GM12891 (cell line): ENCODE measurements at places on chromosomes 16 and 17.
A peak's percentile ranks its signal among the peaks of the same experiment; 100 is the strongest.

DNA sequence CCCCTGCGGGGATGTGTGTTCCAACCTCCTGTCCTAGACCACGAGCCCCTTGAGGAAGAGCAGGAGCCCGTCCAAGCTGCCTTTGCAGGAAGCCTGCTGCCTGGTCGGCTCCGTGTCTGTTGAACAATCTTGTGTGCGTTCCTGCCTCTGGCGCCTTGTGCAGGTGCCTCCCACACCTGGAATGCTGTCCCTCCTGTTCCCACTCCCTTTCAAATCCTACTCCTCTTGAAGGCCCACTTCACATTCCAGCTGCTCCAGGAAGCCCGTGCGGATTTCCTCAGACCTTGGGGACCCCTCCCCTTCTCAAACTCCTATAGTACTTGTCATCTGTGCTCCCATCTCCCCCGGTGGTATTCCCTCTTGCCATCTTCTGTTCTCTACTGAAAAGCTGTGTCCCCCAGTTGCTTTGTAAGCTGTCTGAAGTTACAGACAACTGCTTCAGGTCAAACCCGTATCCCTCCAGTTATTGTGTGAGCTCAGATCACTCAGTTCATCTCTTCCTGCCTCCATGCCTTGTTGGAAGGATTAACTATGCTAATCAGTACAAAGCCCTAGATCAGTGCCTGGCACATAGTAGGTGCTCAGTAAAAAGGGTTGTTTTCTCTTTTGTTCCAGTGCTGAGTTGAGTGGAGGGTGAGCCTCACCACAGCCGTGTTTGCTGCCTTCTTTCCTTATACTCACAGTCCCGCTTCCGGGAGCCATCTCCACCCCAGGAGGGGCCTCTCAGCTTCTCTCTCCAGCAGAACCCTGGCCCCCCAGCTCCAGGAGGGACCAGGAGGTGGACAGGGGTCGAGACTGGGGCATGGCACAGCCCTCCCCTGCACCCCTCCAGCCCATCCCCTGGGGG lies 241.8 kb upstream of the CIBAR2 start:
- no peak for DNase-seq

- no peak for DNase-seq
Observed at GRCh38 chr16:15773968-15774367, 82.9 kb downstream of the MYH11 start.

DNA sequence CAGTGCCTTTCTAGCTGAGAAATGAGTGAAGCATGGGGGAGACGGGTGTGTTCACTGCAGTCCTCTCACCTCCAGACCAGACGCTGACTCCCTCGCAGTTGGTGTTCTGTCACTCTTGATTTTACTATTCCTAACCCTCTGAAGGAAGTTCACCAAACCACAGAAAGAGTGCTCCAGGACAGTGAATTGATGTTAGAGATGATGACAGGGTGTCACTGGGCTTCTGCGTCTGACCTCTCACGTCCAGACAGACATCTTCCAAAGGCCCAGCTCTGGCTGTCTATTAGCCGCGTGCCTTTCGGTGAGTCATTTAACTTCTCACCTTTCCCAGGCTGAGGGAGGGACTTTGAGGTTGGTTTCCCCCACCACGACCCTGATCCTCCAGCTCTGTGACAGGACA lies 8.2 kb downstream of the CRAMP1 start:
- DNase-seq = no peak

GRCh38 chr17:45022655-45023339 lies 28.6 kb downstream of the DCAKD start:
- peak; percentile 65 for DNase-seq

- no peak for DNase-seq
Observed at GRCh38 chr16:89746043-89746442, 24.7 kb downstream of the ZNF276 start.

DNA sequence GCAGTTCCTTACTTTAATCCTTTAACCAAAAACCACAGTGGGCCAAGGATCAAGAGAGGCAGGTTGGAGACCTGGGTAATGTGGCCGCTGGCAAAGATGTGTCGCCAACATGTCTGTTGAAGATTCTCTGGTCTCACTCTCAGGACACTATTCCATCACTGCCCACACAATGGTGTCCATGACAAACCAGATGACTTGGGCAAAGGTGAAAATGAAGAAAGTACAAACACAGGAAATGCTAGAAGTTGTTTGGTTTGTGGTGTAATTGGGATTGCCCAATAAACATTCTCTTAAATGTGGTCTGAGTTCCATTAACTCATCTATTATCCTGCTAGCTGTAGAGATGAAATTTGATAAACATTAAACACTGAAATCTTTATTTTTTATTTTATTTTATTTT lies 43.3 kb downstream of the SALL1 start:
- DNase-seq = no peak

DNA sequence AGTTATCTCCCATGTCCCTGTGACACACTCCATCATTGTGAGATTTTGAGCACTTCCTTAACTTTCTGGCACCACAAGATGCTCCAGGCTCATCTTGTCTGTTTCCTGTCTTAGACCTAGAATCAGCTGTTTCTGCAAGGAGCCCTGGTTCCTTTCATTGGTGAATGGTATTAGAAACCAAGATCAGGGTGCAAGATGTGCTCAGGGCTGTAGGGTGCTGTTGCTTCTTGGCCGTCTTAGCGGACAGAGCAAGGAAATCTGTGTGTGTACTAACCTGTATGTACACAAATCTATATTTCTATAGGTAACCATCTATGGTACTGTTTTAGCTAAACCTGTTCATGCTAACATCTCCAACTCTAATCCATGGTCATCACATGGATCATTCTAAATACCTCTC lies 8.1 kb upstream of the PRM1 start:
- no peak for DNase-seq

DNA sequence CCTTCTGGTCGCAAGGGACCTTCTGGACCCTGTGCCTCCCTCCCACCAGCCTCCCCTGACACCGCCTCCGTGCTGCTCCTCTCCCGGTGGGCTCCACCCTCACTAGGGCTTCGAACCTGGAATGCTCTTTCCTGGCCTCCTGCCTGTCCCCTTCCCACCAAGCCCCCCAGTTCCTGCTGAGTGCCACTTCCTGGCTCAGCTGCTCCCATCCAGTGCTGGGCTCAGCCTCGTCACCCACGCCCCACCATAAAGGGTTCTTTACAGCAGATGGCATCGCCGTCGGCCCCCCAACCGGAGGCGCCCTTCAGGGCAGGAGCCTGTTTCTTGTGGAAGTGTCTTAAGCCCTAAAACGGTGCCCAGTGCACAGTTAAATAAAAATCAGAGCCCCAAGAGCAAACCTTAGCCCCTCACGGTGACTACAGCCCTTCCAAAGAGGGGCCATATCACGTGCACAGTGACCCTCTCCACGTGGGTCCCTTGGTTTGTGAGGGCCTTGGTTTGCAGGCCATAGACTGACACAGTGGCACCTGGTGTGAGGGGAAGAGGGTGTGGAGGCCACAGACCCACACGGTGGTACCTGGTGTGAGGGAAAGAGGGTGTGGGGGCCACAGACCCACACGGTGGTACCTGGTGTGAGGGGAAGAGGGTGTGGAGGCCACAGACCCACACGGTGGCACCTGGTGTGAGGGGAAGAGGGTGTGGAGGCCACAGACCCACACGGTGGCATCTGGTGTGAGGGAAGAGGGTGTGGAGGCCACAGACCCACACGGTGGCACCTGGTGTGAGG lies 111.4 kb downstream of the METRNL start:
- DNase-seq = no peak

- DNase-seq = no peak
Observed at GRCh38 chr16:1828645-1829410, 1.8 kb downstream of the FAHD1 start.

- no peak for DNase-seq
Observed at GRCh38 chr17:266701-267667, 85.5 kb upstream of the DOC2B start.

GRCh38 chr16:84098939-84099338 lies 17.8 kb downstream of the MBTPS1 start:
- no peak for DNase-seq

DNA sequence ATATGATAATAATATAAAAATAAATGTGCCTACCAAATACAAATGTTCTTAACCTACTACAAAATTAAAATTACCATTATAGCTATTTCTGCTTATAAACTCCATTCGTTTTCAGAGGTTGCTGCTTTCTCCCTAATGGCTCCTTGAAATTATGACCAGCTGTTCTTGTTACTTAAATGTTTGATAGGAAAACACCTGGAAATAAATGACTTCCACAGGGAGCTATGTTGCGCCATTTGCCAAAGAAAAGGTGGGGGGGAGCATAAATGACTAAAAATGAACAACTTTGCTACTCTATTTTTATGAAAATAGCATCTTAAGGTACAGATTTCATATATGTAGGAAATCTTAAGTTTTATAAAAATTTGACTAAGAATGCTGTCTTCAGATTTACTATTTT lies 157.5 kb upstream of the MON1B start:
- no peak for DNase-seq

- DNase-seq = no peak
Observed at GRCh38 chr16:3793161-3793576, 75.8 kb upstream of the TRAP1 start.

GRCh38 chr17:13316657-13317056 lies 285.1 kb downstream of the HS3ST3A1 start:
- no peak for DNase-seq

GRCh38 chr17:66386498-66387351 lies 84.3 kb downstream of the PRKCA start:
- no peak for DNase-seq

- no peak for DNase-seq
Observed at GRCh38 chr16:6300523-6300922, 1032.1 kb upstream of the RBFOX1 start.

GRCh38 chr16:14366447-14366846 lies 263.6 kb downstream of the PARN start:
- no peak for DNase-seq

GRCh38 chr17:47757386-47757785 lies 24.4 kb downstream of the TBX21 start:
- no peak for DNase-seq
